Immature natural killer cell (primary cell): ENCODE measurements at places on chromosomes 6 and 20.

- no peak overlapping the region for H3K4me3 ChIP-seq
- H3K4me1 ChIP-seq, result no peaks in the 10 kb centered on the region
- no peak for DNase-seq
Observed at GRCh38 chr6:162442687-162443086, 284.9 kb downstream of the PRKN start.

DNA sequence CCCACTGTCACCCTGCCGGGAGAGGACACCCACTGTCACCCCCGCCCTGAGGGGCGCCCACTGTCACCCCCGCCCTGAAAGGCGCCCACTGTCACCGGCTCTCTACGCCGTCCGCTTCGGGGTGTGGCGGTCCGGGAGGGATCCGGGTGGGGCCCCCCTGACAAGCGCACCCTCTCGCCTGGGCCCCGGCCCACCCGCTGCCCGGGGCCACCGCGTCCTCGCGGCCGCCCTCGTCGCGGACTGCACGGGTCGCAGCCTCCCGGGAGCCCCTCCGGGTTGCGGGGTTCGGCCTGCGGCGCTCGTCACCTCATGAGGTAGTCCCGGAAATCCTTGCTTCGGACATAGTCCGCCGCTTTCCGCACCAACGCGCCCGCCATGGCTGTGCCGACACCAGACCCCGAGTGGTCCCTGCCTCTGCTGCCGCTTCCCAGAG is 224 bp downstream of the MPC1 start:
- peak overlapping the region; percentile 93 for H3K4me3 ChIP-seq
- peaks cover 16% of the 10 kb centered on the region for H3K4me1 ChIP-seq
- DNase-seq, result no peak
- peaks cover 15% of the 10 kb centered on the region for H3K27me3 ChIP-seq

DNA sequence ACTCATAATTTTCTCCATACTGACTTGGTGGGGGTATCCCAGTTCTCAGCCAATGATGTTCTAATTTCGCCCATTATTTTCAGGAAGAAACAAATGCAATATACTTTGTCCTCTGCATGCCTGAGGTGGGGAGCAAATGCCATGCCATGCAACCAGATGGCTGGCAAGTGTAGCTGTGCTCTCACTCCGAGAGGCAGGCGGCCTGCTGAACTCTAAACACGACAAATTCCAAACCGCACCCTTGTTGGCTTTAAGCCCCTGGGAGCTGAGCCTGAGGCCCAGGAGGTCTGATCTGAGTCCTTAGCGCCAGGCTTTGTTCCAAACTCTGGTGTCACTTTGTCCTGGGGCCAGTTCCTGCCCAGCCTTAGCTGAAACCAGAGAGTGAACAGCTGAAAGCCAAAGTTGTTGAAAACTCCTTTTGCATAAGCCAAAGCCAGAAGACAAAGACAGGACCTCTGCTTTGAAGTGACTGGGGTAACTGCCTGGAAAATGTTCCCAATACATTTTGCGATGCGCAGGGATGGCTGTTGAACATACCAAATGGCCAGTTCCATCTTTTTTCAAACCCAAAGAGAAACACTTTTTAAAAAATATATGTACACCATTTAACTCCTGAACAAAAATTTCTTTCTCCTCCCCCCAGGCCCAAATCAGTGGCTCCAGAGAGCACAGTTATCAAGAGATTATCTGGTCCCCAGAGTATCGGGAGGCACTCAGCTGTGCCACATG is 46.2 kb downstream of the TTI1 start:
- peaks cover 29% of the 10 kb centered on the region for H3K36me3 ChIP-seq
- H3K4me3 ChIP-seq, result no peak overlapping the region
- H3K27me3 ChIP-seq, result peaks cover 3% of the 10 kb centered on the region
- peaks cover 34% of the 10 kb centered on the region for H3K4me1 ChIP-seq
- DNase-seq, result no peak

DNA sequence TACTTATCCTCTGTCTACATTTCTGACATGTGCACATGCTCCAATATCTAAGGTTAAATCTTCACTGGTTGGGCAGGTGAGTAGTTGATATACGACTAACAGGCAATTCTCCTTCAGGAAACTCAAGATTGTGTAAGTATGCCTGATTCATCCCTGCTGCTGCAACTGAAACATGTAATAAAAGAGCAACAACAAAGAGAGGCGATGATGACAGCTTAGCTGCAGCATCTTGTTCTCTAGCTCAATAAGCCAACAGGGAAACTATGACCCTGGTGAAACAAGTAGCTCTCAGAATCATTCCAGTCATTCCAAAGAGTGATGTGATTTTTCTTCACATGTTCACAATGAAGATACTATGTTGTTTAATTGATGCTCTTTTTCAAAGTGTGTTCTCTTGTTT is 74.4 kb downstream of the ELOVL4 start:
- H3K36me3 ChIP-seq, result no peaks in the 10 kb centered on the region
- H3K27ac ChIP-seq, result no peak overlapping the region
- no peak overlapping the region for H3K4me3 ChIP-seq
- no peak for DNase-seq
- peaks cover 10% of the 10 kb centered on the region for H3K4me1 ChIP-seq

- no peaks in the 10 kb centered on the region for H3K36me3 ChIP-seq
- H3K27me3 ChIP-seq, result no peaks in the 10 kb centered on the region
- H3K4me1 ChIP-seq, result no peaks in the 10 kb centered on the region
- no peak overlapping the region for H3K27ac ChIP-seq
Observed at GRCh38 chr6:133504761-133505160, 263.6 kb downstream of the EYA4 start.

DNA sequence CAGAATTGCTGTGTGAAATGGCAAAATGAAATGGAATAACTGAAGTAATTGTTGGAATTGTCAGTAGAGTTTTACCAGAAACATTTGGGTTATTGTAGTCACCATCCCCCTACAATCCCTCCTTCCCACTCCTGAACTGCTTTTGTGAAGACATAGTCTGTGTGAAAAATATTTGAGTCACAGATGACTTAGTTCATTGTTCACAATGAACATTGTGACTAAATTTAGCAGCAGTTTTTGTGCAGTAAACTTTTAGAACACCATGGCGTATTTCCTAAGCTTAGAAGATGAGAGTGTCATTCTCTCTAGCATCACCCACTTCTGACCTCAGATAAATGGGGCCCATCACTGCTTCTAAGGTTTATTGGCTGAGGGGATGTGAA is 11.0 kb downstream of the OTOR start:
- no peak overlapping the region for H3K27ac ChIP-seq
- no peak overlapping the region for H3K4me3 ChIP-seq
- no peaks in the 10 kb centered on the region for H3K36me3 ChIP-seq
- H3K27me3 ChIP-seq, result peaks cover 7% of the 10 kb centered on the region
- no peak for DNase-seq

- no peaks in the 10 kb centered on the region for H3K36me3 ChIP-seq
- peak overlapping the region; percentile 72 for H3K4me3 ChIP-seq
- no peak overlapping the region for H3K27ac ChIP-seq
Observed at GRCh38 chr6:117481926-117482239, 591 bp upstream of the DCBLD1 start.

DNA sequence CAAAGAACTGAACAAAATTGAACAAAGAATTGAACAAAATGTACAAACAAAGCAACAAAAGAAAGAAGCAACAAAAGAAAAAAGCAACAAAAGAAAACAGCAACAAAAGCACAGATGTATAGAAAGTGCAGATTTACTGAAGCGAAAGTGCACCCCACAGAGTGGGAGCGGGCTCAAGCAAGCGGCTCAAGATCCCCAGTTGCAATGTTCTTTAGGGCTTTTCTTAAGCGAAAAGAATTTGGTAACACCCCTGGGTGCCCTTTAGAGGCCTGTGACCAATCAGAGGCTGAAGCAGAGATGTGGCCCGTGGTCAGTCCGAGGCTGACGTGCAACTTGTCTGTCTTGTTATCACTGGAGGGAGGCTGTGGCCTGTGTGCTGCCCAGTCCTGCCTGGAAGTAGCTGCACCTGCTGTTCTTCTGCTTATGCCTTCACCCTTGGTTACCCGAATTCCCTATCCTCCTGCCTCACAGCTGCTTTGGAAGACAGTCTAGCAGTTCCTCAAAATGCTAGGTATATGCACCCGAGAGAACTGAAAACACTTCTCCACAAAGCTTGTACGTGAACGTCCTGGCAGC is 13.2 kb upstream of the KIF25 start:
- peaks cover 2% of the 10 kb centered on the region for H3K27me3 ChIP-seq
- DNase-seq, result no peak
- H3K27ac ChIP-seq, result no peak overlapping the region
- H3K36me3 ChIP-seq, result no peaks in the 10 kb centered on the region
- no peaks in the 10 kb centered on the region for H3K4me1 ChIP-seq

- DNase-seq, result no peak
- H3K36me3 ChIP-seq, result no peaks in the 10 kb centered on the region
- H3K4me3 ChIP-seq, result no peak overlapping the region
- peaks cover 2% of the 10 kb centered on the region for H3K27me3 ChIP-seq
- H3K27ac ChIP-seq, result no peak overlapping the region
- peaks cover 26% of the 10 kb centered on the region for H3K4me1 ChIP-seq
Observed at GRCh38 chr6:83883240-83883639, 23.8 kb downstream of the CYB5R4 start.

DNA sequence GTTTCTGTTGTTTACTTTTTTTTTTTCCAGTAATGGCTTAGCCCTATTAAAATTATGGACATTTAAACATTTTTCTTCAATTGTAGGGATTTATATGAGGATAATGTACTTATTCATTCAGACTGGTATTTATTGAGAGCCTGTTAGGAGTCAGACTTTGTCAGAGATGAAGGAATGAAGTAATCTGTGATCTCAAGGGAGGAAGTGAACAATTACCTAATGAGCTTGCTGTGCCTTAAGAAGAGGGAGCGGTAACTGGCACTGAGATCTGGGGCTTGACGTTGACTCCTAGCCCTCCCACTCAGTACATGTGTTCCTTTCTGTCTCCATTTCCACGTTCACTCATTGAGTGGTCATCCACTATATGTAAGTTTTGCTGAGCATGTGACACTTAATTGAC is 12.6 kb downstream of the AFDN start:
- no peaks in the 10 kb centered on the region for H3K4me1 ChIP-seq
- no peak overlapping the region for H3K27ac ChIP-seq
- H3K36me3 ChIP-seq, result no peaks in the 10 kb centered on the region
- H3K4me3 ChIP-seq, result no peak overlapping the region
- DNase-seq, result no peak

DNA sequence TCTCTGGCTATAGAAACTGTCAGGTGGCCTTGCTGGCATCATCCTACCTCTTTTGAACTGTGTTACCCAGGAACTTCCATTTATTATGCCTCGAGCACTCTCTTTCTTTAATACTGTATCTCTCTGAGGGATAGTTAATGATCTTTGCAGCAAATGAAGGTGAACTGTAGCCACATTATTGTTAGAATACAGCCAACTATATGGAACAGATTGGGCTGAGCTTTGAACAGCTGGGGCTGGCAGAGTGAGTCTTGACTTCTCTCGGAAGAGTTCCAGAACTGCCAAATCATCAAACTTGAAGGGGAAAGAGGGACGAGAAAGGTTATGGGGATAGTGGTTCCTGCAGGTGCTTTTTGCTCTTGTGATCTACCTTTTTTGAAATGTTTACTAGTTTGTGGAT is 237.7 kb downstream of the PRL start:
- H3K27me3 ChIP-seq, result peaks cover 6% of the 10 kb centered on the region
- H3K4me1 ChIP-seq, result peaks cover 14% of the 10 kb centered on the region
- H3K4me3 ChIP-seq, result no peak overlapping the region
- no peak for DNase-seq
- no peak overlapping the region for H3K27ac ChIP-seq

GRCh38 chr6:392441-393390 is 1.2 kb downstream of the IRF4 start:
- DNase-seq, result peak; percentile 30
- peaks cover 22% of the 10 kb centered on the region for H3K27me3 ChIP-seq
- peaks cover 25% of the 10 kb centered on the region for H3K4me1 ChIP-seq
- H3K36me3 ChIP-seq, result peaks cover 13% of the 10 kb centered on the region
- peak overlapping the region; percentile 92 for H3K4me3 ChIP-seq
- no peak overlapping the region for H3K27ac ChIP-seq

GRCh38 chr6:5981126-5982026 is 25.3 kb downstream of the NRN1 start:
- H3K4me1 ChIP-seq, result no peaks in the 10 kb centered on the region
- H3K4me3 ChIP-seq, result no peak overlapping the region
- peaks cover 4% of the 10 kb centered on the region for H3K27me3 ChIP-seq
- H3K36me3 ChIP-seq, result no peaks in the 10 kb centered on the region
- H3K27ac ChIP-seq, result no peak overlapping the region
- no peak for DNase-seq

- H3K36me3 ChIP-seq, result no peaks in the 10 kb centered on the region
- DNase-seq, result peak; percentile 46
- peaks cover 7% of the 10 kb centered on the region for H3K27me3 ChIP-seq
- H3K27ac ChIP-seq, result peak within 1 kb of the TSS; percentile 73
Observed at GRCh38 chr6:149484733-149485700, at the start of gene ZC3H12D. Gene ZC3H12D, minus strand, starts transcription at chr6:149485014. Its CDS starts 10,471 bp downstream, at chr6:149474543.

GRCh38 chr6:33204415-33205190 is at the start of gene HSD17B8:
Gene HSD17B8, plus strand, starts transcription at chr6:33204655. Its CDS starts 14 bp downstream, at chr6:33204669.
- peak within 1 kb of the TSS; percentile 99 for H3K4me3 ChIP-seq
- peak within 1 kb of the TSS; percentile 71 for H3K27ac ChIP-seq
- peaks cover 18% of the 10 kb centered on the region for H3K27me3 ChIP-seq
- peaks cover 58% of the 10 kb centered on the region for H3K4me1 ChIP-seq

DNA sequence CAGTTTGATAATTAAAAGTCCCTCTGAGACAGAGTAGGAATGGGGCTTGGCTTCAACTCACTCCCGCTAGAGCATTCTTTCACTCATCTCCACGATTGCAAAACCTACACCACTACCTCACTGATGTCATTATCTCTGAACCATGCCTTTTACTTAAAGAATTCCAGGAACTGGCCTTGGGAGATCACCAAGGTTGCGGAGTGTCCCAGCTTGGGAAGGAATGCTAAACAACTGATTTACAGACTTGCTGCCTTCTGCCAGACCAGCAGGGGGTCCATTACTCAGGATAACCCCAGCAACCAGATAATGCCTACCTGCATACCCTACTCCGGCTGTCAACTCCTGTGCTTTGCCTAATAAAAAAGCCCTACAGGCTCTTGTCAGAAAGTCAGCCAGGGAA is 102.2 kb upstream of the RALGAPA2 start:
- DNase-seq, result no peak
- H3K4me1 ChIP-seq, result no peaks in the 10 kb centered on the region
- no peaks in the 10 kb centered on the region for H3K36me3 ChIP-seq

GRCh38 chr6:53032849-53033248 is 32.4 kb upstream of the FBXO9 start:
- H3K27ac ChIP-seq, result no peak overlapping the region
- H3K27me3 ChIP-seq, result no peaks in the 10 kb centered on the region
- peaks cover 58% of the 10 kb centered on the region for H3K36me3 ChIP-seq
- no peaks in the 10 kb centered on the region for H3K4me1 ChIP-seq

- no peak for DNase-seq
- no peak overlapping the region for H3K27ac ChIP-seq
- no peaks in the 10 kb centered on the region for H3K4me1 ChIP-seq
- no peak overlapping the region for H3K4me3 ChIP-seq
Observed at GRCh38 chr20:4673371-4674001, 48.2 kb upstream of the PRND start.

DNA sequence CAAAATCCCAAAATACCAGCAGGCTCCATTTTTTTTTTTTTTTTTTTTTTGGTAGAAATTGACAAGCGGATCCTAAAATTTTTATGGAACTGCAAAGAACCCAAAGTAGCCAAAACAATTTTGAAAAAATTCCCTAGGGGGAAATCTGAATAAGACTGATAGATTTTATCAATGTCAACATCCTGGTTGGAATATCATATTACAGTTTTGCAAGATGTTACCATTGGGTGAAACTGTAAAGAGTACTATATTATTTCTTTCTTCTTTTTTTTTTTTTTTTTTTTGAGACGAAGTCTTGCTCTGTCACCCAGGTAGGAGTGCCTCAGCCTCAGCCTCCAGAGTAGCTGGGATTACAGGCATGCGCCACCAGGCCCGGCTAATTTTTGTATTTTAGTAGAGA is 29.4 kb upstream of the BEND3 start:
- H3K4me3 ChIP-seq, result no peak overlapping the region
- peaks cover 8% of the 10 kb centered on the region for H3K36me3 ChIP-seq
- H3K4me1 ChIP-seq, result no peaks in the 10 kb centered on the region
- no peak overlapping the region for H3K27ac ChIP-seq
- DNase-seq, result no peak
